ENCODE measurements at places on chromosomes 5 and 9.

DNA sequence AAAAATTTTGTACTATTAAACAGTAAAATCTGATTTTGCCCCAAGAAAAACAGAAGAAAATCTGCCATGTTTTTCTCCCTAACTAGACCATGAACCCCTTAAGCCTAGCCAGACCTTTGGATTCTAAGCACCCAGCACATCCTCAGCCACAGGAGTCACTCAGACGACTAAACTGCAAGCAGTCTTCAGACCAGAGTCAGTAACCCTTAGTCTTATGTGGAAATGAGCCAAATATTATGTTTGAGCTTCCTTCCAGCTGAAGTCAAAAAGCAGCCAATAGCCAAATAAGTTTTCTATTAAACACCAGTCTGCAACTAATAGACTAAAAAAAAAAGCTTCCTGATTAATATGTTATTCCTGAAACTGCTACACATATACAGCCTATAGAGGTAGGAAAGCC lies 47.4 kb downstream of the GOLPH3 start:
- DNase-seq, result no peak

GRCh38 chr9:15717290-15717967 lies 164.6 kb downstream of the CCDC171 start:
- DNase-seq, result no peak

GRCh38 chr9:132094314-132094791 lies 14.7 kb upstream of the MED27 start:
- no peak for DNase-seq

- no peak for DNase-seq
Observed at GRCh38 chr9:26271495-26272122, 593.4 kb upstream of the TUSC1 start.

DNA sequence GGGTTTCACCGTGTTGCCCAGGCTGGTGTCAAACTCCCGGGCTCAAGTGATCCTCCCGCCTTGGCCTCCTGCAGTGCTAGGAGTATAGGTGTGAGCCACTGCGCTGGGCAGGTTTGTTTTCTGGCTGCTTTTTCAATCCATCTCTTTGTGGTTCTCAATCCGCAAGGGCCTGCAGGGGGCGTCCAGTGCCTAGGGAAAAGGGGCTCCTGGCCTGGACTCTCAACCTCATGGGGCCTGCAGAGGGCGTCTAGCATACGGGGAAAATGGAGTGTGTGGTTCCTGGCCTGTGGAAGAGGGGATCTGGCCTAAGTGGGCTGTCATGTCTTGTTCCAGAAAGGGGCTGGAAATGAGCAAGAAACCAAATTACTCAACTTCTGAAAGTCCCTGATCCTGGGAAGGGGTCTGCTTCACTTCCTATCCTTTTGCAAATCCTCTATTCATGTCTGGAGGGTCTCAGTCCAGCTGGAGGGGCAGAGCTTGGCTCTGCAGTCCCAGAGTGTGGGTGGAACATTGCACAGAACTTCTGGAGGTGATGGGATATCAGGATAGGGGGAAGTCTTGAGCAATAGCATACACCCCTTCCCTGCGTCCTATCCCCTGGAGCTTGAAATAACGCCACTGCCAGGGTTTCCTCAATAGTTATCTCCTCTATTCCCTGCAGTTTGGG lies 12.7 kb upstream of the CCL27 start:
- no peak for DNase-seq

DNA sequence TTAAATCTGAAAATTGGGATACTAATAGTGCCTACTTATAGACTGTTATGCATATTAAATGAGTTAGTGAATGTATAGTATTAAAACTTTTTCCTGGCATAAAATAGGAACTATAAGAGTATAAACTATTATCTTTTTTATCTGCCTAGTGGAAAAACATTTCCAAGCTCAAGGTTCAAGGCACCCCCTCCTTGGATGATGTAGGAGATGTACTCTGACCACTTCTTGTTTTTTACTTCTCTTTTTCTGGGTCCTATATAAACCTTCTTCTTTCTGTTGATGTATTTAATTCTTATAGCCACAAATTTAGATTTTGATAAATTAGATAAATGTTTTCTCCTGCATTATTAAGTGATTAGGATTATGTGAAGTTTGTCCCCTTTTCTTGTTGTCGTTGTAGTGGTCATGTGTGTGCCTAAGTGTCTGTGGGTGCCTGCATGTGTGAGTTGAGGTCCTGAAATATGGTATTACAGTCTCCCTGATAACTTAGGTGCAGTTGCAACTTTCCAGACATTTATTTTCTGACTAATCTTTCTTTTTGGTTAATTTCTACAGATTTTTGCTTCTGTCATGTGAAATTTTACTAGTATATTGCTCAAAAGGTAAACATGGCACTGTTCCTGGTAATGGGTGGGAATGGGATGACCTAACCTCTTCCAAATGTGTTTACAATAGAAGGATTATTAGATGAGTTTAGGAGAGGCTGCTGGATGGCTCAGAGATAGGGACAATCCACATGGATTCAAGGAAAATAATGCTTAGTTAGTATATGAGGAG lies 160.8 kb upstream of the CDKN2B start:
- DNase-seq, result no peak

DNA sequence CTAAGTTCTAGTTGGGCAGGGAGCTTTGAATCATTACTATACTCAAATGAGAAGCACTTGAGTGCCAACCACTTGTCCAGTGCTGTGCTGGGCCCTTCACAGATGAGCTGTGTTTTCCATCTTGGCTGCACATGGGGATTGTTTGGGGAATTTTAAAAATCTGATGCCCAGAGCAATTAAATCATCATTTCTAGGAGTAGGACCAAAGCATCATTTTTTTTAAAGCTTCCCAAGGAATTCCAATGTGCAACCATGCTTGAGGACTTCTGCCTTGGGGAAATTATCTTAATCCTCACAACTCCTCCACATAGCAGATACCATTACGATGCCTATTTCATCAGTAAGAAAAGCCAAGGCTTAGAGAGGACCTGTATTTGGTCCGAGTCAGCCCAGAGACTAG lies 131.4 kb downstream of the TMEM174 start:
- DNase-seq, result no peak

DNA sequence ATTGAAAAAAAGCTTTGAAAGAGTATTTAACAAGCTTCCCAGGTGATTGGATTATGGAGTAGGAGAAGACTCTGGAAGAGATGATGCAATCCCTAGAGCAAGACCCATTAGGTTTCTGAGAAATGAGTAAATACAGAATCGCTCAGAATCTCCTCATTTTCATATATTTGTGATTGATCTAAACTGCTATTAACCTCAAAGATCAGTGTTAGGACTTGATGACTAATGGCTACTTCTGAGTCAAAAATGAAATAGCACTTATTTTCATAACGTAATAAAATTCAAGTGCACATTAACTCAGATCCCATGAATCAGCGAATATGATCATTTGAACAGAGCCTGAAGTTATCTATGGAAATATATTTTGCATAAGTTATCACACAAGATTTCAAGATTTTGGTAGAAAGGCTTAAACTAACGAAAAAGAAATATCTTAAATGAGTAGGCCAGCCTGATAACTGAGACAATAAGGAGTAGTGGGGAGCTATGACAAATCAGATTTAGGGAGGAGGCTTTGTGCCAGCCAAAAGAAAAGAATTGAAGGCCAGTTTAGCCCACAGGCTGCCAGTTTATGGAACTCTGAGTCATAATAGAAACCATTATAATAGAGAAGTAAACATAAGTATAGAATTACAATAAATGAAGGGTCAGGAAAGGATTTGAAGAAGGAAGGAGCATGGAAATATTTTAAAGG lies 106.7 kb upstream of the OSMR start:
- no peak for DNase-seq

DNA sequence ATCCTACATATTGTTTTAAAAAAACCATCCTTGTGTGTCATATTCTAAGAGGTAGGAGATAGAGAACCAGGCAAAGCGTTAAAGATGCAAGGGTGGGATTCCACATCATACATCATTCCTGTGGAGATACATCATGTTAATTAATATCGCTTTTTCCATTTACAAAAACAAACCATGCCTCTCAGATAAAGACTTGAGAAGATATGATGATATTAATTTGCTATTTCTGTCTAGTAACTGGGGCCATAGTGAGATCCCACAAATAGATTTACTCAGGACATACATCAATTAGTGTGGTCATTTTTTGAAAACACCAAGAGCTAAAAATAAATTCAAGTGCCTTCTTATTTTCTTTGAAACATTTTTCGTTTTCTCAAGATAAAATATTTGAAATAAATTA lies 165.4 kb upstream of the TARS1 start:
- no peak for DNase-seq

DNA sequence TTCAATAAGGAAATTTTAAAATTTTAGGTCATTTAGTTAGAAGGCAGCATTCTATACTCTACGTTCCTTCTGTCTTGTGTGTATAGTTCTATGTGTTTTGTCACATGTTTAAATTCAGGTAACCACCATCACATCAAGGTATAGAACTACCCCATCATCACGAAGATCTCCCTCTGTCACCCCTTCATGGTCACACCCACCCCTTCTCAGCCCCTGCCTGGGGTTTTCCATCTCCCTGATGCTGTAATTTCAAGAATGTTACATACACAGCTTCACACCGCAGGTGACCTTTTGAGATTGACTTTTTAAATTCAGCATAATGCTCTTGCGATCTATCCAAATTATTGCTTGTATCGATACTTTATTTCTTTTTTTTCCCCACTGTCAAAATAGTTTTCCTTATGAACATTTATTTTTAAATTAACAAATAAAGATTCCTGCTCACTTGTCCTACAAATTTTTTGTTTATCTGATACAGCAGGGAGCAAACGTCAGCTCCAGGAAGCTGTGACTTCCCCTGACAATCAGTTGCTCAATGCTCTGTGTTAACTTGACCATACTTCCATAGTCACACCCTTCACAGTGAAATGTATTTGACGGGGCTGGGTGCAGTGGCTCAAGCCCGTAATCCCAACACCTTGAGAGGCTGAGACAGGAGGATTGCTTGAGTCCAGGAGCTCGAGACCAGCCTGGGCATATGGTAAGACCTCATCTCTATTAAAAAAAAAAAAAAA lies 10.2 kb downstream of the BTNL8 start:
- DNase-seq, result no peak

GRCh38 chr5:124951661-124952060 lies 205.2 kb upstream of the ZNF608 start:
- no peak for DNase-seq

GRCh38 chr9:37311938-37312708 lies 110.4 kb upstream of the GRHPR start:
- DNase-seq, result no peak

DNA sequence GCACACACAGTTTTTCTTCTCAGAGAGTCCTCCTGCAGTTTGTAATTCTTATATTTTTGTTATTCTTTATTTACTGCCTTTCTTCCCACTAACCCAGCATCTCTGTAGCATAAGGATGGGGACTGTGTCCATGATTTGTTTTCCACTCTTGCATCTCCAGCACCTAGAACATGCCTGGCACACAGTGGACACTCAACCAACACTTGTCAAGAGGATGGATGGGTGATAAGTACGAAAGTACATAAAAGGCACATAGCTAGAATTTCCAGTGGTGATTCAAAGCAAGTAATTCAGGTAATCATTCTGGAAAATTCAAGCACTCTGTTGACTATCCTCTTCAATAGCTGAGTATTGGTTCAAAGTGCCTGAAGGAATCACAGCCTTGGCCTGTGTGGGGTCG lies 60.2 kb upstream of the TRIO start:
- no peak for DNase-seq

- DNase-seq, result no peak
Observed at GRCh38 chr9:18692268-18692667, 218.3 kb downstream of the ADAMTSL1 start.

- DNase-seq, result no peak
Observed at GRCh38 chr9:21919377-21920362, 74.5 kb downstream of the CDKN2A start.

DNA sequence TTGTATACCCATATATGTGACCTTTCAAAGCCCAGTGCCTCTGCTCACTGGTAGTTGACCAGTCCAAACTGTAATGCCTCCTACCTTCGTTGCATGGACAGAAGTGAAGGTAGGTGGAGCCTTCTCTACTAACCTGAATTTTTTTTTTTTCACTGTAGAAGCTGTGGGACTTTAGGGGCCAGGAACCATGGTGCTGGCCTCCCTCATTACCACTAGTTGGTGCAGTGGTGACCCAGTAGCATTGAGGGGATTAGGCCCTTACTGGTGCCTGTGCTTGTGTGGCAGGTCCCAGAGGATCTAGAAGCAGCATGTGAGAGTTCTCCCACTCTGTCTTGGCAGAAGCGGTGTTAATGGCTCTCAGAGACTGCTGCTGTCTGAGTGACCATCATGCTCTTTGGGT lies 2.3 kb downstream of the RALGPS1 start:
- DNase-seq, result no peak

DNA sequence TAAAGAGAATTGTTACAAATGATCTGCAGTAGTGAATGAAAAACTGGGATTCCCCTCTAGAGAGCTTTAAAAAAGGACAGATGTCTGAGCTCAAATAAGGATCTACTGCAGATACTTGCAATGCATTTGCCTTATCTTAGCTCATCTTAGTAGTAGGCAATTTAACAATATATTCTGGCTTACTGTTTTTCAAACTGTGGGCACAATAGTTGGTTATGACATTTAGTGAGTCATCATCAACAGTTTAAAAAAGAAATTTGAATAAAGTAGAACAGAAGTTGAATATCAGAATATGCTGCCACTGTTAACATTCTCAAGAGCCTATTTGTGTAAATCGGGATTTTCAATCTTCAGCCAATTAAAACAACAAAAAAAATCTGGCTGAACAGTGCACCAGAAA lies 6.7 kb upstream of the CAST start:
- no peak for DNase-seq

- no peak for DNase-seq
Observed at GRCh38 chr5:152901754-152902153, 496.7 kb upstream of the NMUR2 start.

- DNase-seq, result no peak
Observed at GRCh38 chr9:134545543-134546245, 95.9 kb upstream of the COL5A1 start.

DNA sequence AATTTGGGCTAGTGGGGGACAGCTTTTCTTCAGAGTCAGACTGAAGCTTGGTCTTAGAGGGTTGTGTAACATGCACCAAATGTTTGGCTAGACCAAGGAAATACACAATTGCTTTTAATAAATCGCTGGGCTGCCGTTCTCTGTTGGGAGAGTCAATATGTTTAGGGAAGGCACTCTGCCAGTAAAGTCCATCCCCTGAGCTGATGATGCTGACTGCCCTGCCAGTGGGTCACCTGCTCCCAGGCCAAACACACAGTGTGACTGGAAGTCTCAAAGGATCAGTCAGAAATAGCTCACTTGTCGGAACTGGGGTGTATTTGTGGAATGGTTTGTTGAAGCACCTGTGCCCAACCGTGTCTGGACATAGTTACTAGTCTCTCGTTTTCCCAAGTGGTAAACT lies 17.9 kb upstream of the ZNF474 start:
- DNase-seq, result no peak

GRCh38 chr5:98588215-98588614 lies 185.2 kb upstream of the RGMB start:
- DNase-seq, result no peak

All from activated CD8-positive, alpha-beta memory T cell treated with anti-CD3 and anti-CD28 coated beads for 4 hours (primary cell).